ENCODE measurements at places on chromosomes 16 and 17.
A peak's percentile ranks its signal among the peaks of the same experiment; 100 is the strongest.

GRCh38 chr16:17457513-17457912 is 13.2 kb downstream of the XYLT1 start:
- DNase-seq: no peak

DNA sequence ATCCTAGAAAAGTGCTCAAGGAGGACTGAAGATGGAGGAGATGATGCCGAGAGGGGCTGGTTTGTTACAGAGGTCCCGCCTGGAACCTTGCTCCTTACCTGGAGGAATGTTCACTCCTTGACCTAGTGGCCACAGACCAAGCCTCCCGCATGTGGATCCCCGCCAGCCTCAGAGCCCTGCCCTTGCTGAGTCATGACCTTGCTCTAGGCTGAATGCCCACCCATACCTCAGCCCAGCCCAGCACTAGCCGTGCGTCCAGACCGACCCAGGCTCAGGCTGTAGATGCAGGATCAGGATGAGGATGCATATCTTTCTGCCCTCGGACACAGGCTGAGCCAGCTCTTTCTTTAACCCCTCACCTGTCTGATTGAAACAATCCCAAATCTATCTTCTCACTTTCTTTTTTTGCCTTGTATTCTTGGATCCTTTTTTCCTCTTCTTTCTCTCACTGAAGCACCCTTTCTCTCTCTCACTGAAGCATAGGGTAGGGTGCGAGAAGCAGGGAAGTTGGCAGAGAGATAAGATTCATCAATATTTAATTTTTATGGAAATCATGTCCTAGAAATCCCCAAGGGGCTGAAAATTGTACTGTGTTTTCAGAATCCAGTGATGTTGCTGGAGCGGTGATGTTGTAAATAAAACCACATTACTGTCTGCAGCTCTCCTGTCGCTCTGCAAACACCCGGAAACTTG is 34.9 kb downstream of the WSCD1 start:
- DNase-seq: no peak

DNA sequence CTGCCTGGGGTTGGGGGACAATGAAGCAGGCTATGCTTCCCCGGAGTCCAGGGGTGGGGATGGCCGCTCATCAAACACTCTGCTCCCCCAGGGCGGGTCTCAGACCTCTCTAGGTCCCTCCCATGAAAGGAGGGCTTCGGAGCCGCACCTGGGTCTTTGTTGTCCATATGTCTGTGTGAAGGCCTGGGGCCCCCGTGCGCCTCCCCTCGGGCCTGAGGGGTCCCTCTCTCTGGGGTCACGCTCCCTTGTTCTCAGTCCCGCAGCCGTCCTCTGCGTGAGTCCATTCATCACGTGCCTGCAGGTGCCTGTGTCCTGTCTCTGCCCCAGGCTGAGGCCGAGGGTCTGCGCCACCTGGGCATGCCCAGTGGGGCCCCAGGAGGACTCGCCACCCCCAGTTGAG is 15.6 kb downstream of the BAHCC1 start:
- DNase-seq: no peak

DNA sequence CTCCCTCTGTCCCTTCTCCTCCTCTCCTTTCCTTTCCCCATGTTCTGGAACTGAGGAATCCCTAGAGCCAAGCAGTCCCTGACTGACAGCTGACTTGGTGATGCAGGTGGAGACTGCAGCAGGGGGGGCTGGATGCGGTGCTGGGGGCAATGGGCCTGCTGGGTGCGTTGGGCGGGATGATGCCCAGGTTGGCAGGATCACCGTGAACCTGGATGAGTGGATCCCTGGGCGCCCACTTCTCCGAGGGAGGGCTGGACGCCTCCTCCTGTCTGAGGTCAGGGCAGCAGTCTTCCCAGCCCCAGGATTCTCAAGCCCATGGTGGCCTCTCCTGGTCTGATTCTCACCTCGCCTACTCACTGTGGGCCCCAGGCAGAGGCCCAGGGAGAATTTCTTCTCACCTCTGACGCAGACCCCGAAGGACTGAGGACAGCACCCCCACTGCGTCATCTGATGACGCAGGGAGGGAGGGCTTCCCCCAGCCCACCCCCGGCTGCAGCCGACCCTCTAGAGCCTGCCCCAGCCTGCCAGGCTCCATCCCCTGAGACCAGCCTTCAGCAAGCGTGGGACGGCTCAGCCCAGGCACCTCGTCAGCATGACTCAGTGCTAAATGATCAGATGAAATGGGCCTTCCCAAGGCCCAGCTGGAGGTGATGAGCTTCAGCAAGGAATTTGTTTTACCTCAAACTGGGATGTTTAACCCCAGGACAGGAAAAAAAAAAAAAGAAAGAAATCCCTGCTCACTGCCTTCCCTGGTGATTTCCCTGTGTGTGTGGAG is 188.0 kb upstream of the TNRC6C start:
- DNase-seq: no peak

DNA sequence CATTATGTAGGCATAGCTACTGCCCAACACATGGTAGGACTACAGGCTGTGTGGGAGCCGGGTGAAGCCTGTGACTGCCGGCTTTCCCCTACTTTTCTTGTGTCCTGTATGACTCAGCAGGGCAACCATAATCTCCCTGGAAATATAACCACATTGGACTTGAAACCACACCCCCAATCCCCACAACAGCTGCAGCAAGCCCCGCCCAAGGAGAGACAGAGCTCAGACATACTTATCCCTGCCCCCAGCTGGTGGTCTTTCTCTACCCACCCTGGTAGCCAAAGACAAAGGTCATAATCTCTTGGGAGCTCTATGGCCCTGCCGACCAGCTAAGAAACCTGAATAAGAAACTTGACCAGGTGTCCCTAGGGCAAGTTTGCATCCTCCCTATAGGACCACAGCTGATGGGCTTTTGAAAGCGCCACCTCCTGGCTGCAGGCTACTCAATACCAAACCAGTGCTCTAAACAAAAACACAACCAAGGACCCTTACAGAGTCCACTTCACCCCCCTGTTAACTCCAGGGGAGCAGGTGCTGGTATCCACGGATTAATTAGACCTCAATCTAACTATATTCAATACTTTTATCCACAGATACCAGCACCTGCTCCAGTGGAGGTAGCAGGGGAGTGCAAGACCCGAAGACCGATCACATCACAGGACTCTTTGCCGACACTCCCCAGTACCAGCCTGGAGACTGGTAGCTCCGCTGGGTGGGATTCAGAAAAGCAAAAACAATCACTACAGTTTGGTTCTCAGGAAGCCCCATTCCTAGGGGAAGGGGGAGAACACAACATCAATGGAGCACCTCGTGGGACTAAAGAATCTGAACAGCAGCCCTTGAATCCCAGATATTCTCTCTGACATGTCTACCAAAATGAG is 91.2 kb downstream of the IRX5 start:
- DNase-seq: no peak

DNA sequence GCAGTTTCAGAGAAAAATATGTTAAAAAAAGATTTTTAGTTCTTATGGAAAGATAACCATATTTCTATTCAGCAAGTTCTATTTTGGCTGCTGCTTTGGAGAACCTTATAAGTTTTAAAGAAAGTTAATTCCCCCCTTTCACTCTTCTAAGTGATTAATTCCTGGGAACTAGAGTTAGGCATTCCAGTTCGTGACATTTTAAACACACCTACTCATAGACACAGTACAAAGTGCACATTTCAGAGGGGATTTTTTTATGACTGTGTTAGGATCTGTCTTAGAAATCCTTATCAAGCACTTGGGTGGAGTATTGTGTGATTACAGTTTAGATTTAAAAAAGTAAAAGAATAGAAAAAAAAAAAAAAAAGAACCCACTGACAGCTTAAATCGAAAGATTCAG is 3.5 kb upstream of the CDH11 start:
- DNase-seq: no peak

DNA sequence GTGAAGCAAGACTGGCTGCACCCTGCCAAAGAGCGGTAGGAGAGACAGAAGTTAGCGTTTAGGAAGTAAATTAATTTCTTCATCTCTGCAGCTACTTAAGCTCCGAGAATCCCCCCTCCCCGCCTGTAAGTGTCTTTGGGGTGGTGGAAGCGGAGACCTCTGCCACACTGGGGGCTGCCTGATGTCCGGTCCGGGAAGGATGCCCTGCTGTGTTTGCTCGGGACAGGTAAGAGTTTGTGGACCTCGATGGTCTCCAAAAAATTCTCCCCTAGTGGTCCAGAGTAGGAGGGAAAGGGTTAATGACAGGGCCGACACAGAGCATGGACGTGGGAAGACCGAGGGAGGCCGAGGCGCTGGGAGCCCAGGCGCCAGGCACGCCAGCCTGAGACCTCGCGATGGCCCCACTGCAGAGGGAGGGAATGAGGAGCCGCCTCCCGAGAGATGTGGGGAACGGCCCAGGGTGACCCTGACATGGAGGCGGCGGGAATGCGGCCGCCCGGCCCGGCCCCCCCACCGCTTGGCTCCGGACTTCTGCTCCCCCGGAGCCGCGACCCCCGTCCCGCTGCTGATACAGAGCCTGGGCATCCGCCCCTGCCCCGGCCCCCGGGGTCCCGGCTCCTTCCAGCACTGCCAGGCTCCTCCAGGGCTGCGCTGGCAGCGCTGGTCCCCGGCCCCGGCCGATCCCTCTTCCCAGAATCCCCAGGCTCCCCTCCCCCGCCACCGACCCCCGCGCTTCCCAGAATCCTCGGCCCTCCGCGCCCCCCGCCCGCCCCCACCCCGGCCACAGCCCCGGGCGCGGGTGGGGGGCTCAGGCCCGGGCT is 680 bp downstream of the ZNF629 start:
- DNase-seq: no peak

DNA sequence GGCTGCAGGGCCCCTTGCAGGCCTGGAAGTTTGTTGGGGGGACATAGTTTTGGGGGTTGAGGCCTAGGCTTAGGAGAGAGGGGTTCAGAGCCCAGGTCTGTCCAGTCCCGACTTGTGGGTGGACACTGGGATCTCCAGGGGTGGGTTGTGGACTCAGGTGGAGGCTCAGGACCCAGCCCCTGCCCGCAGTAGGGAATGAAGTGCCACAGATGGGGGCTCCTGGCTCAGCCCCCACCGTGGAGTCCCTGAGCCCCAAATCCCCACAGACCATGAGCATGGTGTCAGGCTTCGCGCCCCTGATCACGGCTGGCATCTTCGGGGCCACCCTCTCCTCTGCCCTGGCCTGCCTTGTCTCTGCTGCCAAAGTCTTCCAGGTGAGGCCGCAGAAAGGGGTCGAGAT is 14.3 kb downstream of the SLC12A3 start:
- no peak for DNase-seq

- DNase-seq: no peak
These were observed 42.4 kb upstream of the MTMR4 start for GRCh38 chr17:58556833-58557250.

DNA sequence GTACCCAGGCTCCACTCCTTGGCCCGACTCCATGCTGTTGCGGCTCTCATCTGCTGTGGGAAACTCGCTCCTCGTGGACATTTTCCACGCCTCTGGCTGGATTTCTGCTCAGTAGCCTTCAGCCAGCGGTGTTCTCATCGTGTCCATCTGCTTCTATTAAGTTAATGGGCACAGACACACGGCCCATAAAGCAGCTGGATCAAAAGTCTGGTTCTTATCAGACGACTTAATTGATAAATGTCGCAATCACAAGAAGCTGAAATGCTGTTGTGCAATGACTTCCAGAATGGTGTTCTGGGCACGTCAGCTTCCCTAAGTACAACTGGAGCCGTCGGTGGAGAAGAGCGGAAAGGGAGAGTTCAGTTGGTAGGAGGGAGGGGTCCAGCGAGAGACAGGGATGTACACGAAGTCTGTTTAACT is 211.7 kb upstream of the CHMP6 start:
- DNase-seq: no peak

DNA sequence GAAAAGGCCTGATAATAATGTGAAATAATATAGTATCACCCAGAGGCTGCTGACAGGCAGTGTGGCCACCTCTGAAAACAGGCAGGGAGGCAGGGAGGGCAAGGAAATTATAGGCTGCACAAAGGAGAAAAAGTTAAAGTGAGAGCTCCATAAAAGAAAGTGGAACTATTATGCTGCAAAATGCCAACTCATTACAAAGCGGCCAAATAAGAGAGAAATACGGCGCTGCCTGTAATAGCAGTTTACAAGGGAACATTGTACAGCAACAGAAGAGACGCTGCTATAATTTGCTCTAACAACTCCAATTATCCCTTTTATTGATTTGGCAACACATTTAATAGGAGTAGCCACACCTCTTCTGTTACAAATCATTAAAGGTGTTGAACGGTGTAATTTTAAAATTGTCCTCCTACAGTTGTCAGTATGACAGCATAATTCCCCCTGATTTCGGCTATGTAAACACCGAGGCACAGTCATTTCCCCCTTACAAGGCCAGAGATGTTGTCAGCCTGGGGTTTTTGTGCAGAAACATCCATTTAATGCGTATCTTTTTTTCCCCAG is 120.3 kb downstream of the MRM1 start:
- DNase-seq: no peak

GRCh38 chr17:43043307-43043706 is 18.3 kb downstream of the RND2 start:
- no peak for DNase-seq

GRCh38 chr17:64773836-64774761 is 112.0 kb upstream of the SMURF2 start:
- no peak for DNase-seq

DNA sequence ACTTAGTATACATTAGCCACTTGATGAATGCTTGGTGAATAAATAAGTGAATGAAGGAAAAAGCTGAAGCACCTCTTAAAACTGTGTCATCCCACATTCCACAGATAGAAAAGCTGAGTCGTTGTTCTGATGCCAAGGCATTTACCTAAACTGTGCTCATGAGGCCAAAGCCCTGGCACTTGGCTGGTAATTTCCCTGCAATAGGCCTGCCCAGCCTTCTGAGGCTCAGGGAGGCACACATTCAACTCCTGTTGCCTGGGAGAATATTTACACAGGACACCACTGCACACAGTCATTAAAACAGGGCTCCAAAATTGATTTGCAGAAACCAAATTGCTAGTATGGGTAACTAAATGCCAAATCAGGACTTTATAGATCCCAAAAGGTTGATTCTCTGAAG is 333.0 kb upstream of the C16orf82 start:
- no peak for DNase-seq

- DNase-seq: no peak
These were observed 6.0 kb downstream of the HSDL1 start for GRCh38 chr16:84138824-84139627.

DNA sequence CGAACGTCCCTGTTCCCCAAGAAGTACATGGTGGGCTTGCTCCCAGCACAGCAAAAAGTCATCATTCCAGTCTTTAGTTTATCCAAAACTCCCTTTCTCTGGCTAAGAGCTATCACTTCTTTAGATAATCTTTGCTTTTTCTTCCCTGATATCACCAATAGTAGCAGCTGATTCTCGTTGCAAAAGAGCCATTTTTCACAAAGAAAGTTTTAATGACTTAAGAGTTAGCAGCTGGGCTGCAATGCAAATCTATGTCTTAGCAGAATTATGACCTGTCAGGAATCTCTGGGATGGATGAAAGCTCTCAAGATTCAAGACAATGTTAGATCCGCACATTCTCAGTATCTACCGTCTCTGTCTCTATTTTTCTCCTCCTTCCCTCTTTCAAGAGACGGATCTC is 53.8 kb downstream of the NXN start:
- DNase-seq: no peak

- peak; percentile 45 for DNase-seq
These were observed 117.3 kb upstream of the CACNG5 start for GRCh38 chr17:66717641-66718058.

DNA sequence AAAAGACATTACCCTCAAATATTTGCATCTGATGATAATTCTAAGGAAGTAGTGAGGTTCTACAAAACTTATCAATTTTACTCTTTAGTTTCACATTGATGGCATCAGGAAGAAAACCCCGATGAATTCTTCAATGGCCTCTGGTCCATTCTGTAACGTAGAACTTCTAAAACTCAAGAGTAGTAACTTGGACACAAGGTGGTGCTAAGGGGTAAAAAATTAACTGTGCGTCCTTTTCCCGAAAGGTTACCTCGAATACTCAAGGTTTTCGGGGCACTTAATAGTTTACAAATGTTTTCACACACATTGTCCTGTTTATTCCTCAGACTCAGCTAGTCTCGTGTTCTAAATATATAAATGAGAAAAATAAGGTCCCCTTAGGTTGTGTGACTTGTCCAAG is 517.3 kb upstream of the ZFHX3 start:
- no peak for DNase-seq

All from stimulated activated naive B cell treated with anti-CD40 and anti-IgM and Interleukin-4, amounts not matched to agents 10 μg/mL and 1 μg/mL and 100 μg/mL, for 72 hours (primary cell).